Tongue (tissue), 3 donors: ENCODE measurements at places on chromosomes 13 and 19. TPM values are rescaled to one million over a fixed set of nuclear protein-coding genes. Genes with fewer than 3 reads are reported as not detected.

The SOX1 gene
- total RNA-seq = not detected

The IGSF23 gene
- not detected for total RNA-seq

The AP3D1 gene
- total RNA-seq = 44.9 TPM

The F7 gene
- 1.6 TPM for total RNA-seq

The JSRP1 gene
- 67.8 TPM for total RNA-seq

The HCN2 gene
- total RNA-seq = 0.41 TPM

The B9D2 gene
- total RNA-seq = 3.4 TPM

The TMEM190 gene
- total RNA-seq = not detected

The WASF3 gene
- total RNA-seq = 7.1 TPM

The CD177 gene
- total RNA-seq = 3.3 TPM

The INSL3 gene
- not detected for total RNA-seq

The NMRK2 gene
- 97.1 TPM for total RNA-seq

The DAND5 gene
- total RNA-seq = not detected

The TMEM238 gene
- 4.2 TPM for total RNA-seq

The ZNF845 gene
- total RNA-seq = 6.8 TPM

The ZNF229 gene
- total RNA-seq = 12.3 TPM

The KLC3 gene
- total RNA-seq = 13.7 TPM

The ZNF667 gene
- 9.6 TPM for total RNA-seq

The SIAH3 gene
- 0.10 TPM for total RNA-seq

The EXOC3L2 gene
- total RNA-seq = 4.0 TPM

The ZNF99 gene
- total RNA-seq = 0.51 TPM

The TNNT1 gene
- total RNA-seq = 338 TPM

The C19orf67 gene
- not detected for total RNA-seq

The PRTN3 gene
- total RNA-seq = 3.3 TPM

The CPAMD8 gene
- total RNA-seq = 6.2 TPM

The ZNF723 gene
- not detected for total RNA-seq

The NAPSA gene
- 0.51 TPM for total RNA-seq

The IZUMO4 gene
- total RNA-seq = 3.1 TPM

The SPIB gene
- 0.10 TPM for total RNA-seq

The YJU2 gene
- 14.0 TPM for total RNA-seq

The CCDC70 gene
- not detected for total RNA-seq

The ZNF525 gene
- 14.6 TPM for total RNA-seq

The ERICH6B gene
- not detected for total RNA-seq
